ENCODE measurements at places on chromosomes 5 and 9. TPM values are rescaled to one million over a fixed set of nuclear protein-coding genes. Genes with fewer than 3 reads are reported as not detected.

Gene TICAM2
- total RNA-seq = 0.50 TPM

Gene BHMT
- not detected for total RNA-seq

Gene RAPGEF6
- 28.0 TPM for total RNA-seq

Gene SCAI
- 6.1 TPM for total RNA-seq

Gene TXNDC8
- not detected for total RNA-seq

Gene RNF183
- not detected for total RNA-seq

Gene PLAC8L1
- not detected for total RNA-seq

Gene ANXA2R
- 1.00 TPM for total RNA-seq

Measured in nasal cavity respiratory epithelium epithelial cell of viscerocranial mucosa (primary cell).